ENCODE measurements at places on chromosomes 1 and 21.

DNA sequence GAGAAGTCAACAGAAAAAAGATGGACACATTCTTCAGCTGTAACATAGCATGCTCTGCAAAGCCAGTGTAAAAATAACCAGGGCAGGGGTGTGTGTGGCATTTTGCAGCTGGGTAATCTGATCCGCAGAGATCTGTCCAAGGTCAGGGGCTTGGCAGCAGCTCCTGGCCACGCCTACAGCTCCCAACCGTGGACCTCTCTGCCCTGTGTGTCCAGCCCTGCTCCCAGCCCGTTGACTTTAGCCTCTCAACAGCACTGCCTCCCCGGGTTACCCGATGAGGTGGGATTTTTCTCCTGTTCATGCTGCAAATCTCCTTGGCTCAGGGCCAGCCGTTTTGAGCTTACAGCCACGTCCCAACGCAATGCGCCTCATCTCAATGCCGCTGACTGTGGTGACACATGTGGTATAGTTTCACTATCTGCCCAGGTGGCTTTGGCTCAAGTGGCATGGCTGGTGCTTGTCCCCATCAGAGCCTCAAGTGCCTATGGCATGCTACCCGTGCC is 68.1 kb downstream of the VWA5B1 start:
- DNase-seq = no peak

- no peak for DNase-seq
Measured at GRCh38 chr1:15004396-15004795, 149.2 kb upstream of the TMEM51 start.

DNA sequence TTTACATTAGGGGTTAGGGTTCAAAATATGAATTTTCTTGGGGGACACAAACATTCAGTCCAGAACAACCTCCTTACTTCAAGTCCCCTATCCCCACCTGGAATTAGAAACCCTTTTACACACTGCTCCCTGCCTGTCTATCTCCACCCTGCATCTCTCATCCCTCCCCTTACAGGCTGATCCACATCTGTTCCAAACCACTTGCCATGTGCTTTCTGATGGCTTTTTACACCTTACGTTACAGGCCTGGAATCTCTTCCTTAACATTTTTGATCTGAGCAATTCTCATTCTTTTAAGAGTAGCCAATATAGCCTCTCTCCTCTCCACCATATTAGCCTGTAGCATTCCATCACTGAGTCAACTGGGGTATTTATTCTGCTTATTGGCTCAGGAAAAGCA is 122.0 kb downstream of the PTBP2 start:
- no peak for DNase-seq

- DNase-seq = peak; percentile 68
Measured at GRCh38 chr1:69523461-69523860, 44.3 kb upstream of the LRRC7 start.

DNA sequence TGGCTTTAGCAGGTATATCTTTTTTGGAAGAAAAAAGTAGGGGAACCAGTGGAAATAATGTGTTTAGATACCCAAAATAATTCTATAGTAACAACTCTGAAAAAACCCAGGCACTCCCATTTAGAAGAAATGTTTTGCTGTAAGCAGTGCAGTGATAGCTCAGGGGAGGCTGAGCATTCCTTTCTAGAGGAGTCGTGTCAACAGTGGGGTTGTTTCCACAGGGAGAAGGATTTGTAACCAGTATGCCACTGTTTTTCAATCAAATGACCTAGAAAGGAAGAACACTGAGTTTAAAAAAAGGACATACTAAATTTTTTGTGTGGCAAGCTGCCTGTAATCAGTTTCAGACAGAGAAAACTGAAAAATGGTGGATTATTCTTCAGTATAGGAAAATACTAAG is 2.4 kb downstream of the PGD start:
- DNase-seq = peak; percentile 61

GRCh38 chr1:225413708-225414375 is 14.0 kb downstream of the LBR start:
- no peak for DNase-seq

- no peak for DNase-seq
Measured at GRCh38 chr1:219433496-219434131, 179.3 kb downstream of the ZC3H11B start.

DNA sequence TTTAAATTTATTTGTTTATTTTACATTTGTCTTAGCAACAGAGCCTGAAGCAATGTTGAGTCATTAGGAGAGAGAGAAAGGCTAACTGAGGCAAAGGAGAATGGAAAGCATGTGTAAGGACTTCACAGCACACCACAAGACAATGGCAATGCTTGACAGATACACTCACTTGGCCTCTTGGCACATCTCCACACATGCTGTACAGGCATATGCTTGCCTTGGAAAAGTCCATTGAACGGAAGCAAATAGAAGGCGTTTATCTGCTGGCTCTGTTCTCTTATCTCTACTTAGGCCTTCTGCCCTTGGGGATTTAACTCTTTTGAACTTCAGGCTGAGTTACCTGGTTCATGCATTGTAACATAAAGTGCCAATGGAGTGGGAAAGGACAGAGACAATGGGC is 262.2 kb upstream of the POU3F1 start:
- peak; percentile 3 for DNase-seq

- no peak for DNase-seq
Measured at GRCh38 chr1:80533775-80534334, 1266.9 kb upstream of the ADGRL2 start.

Measured in fibroblast of skin of right biceps (primary cell).